RKO (cell line): ENCODE measurements at places on chromosomes 7 and 10.
A peak's percentile ranks its signal among the peaks of the same experiment; 100 is the strongest.

- DNase-seq, result no peak
Measured at GRCh38 chr10:71708897-71709882, 10.4 kb downstream of the C10orf105 start.

DNA sequence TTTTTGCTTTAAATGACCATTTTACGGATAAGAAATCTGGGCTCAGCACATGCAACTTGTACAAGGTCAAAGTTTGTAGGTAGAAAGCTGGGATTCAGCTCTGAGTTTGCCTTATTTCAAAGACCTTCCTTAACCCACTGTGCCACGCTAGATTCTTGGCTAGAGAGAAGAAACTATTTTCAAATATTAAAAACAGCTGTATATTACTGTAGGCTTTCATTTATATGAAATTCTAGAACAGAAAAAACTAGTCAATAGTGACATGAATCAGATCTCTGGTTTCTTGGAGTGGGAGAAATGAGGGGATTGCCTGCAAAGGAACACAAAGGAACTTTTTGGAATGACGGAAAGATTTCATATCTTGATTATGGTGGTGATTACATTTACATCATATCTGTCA lies 53.0 kb upstream of the C1GALT1 start:
- no peak for DNase-seq

DNA sequence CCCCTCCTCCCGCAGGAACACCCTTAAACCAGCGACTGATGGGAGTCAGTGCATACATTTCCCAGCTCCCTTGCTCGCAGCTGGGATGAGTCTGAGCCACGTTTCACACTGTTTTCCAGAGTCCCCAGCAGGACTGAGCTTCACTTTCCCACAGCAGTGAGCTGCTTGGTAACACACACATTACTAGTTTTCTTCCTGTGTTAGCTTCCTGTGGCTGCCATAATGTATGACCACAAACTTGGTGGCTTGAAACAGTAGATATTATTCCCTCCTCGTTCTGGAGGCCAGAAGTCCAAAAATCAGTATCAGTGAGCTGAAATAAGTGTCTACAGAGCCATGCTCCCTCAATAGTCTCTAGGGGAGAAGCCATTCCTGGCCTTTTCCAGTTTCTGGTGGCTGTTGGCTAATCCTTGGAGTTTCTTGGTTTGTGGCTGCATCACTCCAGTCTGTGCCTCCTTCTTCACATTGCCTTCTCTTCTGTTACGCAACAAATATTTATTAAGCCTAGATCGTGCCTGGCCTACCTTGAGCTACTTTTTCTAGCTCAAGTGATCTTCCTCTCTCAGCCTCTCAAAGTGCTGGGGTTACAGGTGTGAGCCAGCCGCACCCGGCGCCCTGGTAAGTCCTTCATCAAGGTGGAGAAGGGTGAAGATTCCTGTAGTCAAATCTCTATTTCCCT lies 26.2 kb upstream of the CARD11 start:
- no peak for DNase-seq

- no peak for DNase-seq
Measured at GRCh38 chr7:103833401-103833800, 156.1 kb downstream of the RELN start.

DNA sequence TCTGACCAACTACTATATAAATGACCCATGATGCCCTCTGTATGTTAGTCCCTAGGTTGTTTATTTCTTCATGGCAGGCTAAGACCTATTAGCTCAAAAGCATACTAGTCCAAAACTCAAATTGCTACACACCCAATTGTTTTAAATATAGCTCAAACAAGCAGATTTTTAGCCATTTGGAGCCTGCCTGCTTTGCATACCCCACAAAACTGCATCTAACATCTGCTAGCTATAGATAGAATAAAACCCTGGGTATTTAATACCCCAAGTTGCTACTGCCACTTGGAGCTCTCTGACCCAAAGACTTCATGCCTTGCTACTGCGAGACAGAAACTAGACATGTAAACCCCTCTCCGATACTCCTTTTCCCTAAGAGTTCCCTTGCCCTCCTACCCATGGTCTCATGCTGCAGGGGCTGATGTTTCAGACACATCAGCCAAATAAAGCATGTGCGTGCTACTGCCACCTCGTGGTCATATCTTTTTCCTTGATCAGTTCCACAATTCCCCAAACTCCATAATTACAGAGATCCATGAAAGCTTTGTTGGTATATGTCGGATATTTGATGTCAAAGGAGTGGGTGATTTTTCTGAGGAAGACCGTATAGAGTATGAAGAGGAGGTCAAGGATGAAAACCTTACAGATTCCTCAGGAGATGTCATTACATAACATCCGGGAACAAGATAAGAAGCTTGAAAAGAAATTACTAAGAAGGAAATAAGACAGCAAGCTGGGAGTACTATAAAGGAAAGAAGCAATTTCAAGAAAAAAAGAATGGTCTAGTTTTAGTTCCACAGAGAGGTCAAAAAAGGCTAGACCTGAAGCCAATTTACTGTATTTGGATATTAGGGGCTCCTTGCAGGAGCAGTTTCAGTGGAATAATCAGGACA lies 386.6 kb downstream of the SH2D4B start:
- peak; percentile 45 for DNase-seq
